ENCODE measurements at places on chromosomes 5 and 9.

- no peak for DNase-seq
Observed at GRCh38 chr9:2109069-2109650, 94.0 kb downstream of the SMARCA2 start.

- DNase-seq, result no peak
Observed at GRCh38 chr5:1782385-1783215, 17.0 kb downstream of the MRPL36 start.

DNA sequence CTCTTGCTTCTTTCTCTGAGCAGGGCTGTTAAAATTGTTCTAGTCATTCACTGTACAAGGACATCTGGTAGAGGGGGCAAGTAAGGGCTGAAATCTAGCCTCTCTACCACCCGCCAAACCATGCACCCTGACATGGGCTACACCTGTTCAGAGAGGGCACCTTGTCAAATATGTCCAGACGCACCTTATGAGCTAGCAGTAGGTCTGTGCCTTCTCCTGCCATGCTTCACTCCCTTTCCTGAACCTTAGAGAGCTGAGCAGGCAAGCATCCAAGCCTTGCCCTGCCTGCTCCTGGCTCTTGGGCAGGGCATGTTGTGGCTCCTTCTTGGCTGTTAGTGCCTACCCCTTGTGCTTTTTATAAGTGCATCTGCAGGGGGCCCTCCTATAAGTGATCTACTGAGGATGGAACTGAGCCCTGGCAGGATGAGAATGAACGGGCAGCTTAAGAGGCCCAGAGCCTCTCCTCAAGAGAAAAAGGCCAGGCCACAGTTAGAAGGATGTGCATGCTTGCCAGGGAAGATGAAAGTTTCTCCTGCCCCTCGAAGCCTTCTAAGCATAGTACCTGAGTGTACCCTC, 3.8 kb upstream of the NEUROG1 start:
- no peak for DNase-seq

- DNase-seq, result no peak
Observed at GRCh38 chr5:16757989-16758501, 141.2 kb upstream of the RETREG1 start.

GRCh38 chr5:83711982-83712601, 8.6 kb downstream of the HAPLN1 start:
- no peak for DNase-seq

DNA sequence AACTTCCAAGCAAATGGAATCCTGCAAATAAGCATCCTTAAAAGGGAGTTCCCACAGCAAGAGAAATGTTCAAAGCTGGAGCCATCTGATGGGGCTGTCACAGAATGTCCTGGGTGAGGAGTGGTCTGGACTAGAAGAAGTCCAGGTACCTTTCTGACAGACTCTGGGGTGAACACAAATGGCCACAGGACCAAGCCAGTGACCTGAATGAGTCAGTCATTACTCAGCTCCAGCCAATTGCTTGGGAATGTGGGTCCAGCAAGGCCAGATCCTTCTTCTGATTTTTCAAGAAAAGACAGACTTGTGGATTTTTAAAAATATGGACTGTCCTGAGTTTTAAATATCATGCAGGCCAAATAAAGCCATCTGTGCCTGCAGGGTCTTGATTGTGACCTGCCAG, 30.1 kb downstream of the GALNT10 start:
- no peak for DNase-seq

All from stimulated activated CD4-positive, alpha-beta T cell treated with anti-CD3 and anti-CD28 coated beads, TNF-alpha, amount 100 ng/mL, for 48 hours (primary cell).